ENCODE measurements at places on chromosomes 2 and 18. TPM values are rescaled to one million over a fixed set of nuclear protein-coding genes. Genes with fewer than 3 reads are reported as not detected.

The COL4A4 gene
- total RNA-seq: 0.13 TPM

The SERPINB3 gene
- total RNA-seq: 22.4 TPM

The HTR2B gene
- total RNA-seq: 0.13 TPM

The ZNF385B gene
- total RNA-seq: not detected

The AQP4 gene
- total RNA-seq: not detected

The ADRA2B gene
- total RNA-seq: not detected

The CYS1 gene
- total RNA-seq: 0.26 TPM

The NPAS2 gene
- 8.2 TPM for total RNA-seq

GRCh38 chr2:227035711-227036367 is 128.2 kb downstream of the COL4A4 start:
- no peak for DNase-seq

GRCh38 chr2:238688193-238689153 is 159.4 kb upstream of the TWIST2 start:
- DNase-seq: no peak

DNA sequence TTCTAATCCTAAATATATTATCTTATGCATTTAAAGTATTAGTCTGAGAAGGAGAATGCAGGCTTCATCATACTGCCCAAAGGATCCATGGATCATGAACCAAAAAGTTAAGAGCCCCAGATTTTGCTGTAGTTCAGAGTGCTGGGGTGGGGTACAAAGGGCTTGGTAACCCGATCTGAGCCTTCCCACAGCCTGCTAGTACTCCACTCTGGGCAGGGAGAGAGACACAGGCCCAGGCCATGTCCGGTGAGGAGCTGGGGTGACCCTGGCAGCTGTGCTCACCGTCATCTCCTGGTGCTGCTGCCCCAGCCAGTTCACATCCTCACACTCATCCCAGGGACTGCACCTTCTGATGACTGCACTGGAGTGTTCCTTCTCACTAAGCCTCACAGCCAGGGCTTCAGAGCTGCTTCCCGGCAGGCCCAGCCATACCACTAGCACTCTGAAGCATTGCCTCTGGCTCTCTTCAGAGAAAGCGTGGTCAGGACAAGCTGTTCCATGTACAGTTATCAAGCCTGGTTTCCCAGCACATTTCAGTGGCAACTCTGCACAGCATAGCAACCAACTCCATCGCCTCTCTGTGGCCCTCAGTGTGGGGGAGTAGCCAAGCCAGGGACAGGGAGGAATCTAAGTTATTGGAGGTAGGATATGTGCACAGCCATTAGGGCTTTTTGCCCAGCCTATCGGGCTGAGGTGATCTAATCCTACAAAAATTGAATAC is 189.0 kb upstream of the CTAGE1 start:
- DNase-seq: no peak

GRCh38 chr2:68907232-68907919 is 36.2 kb upstream of the BMP10 start:
- peak; percentile 50 for DNase-seq

GRCh38 chr2:3044587-3045317 is 332.9 kb downstream of the EIPR1 start:
- DNase-seq: no peak

DNA sequence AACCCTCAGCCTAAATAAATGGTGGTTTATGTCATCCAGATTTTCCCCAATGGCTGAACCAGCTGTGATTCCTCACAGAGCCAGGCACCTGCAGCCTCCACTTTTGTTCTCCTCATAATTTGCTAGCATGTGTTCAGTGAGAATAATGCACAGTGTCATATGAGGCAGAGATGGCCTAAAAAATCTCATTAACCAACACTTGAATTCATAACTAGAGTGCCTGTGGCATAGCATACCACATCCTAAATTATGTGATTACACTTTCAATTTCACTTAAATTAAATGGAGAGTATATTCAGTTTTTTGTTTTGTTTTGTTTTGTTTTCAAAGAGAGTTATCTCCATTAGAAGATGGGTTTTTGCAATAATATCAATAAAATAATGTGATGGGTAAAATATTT is 488.0 kb downstream of the CBLN2 start:
- no peak for DNase-seq

DNA sequence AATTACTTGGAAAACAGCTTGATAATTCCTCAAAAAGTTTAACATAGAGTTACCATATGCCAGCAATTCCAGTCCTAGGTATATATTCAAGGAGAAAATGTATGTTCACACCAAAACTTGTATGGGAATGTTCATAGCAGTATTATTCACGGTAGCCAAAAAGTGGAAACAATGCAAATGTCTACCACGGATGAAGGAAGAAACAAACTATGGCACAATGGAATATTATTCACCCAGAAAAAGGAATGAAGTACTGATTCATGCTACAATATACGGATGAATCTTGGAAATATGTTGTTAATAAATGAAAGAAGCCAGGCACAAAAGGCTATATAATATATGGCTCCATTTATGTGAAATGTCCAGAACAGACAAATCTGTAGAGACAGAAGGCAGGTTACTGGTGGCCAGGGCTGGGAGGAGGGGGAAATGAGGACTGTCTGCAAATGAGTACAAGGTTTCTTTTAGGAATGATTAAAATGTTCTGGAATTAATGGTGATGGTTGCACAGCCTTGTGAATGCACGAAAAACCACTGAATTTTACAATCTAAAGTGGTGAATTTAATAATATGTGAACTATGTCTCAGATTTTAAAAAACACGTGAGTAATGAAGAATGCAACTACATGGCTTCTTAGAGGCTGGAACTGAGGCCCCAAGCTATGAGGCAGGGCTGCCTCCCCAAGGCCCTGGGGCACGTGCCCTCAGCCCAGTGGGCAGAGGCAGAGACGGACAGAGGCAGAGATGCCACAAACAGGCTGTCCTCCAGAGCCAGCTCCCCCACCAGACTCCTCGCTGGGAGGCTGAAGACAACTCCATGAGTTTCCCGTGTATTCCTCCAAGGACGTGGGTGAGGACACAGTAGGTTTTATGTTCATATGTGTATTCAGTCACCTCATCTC is 5.0 kb downstream of the LIMS2 start:
- DNase-seq: no peak

DNA sequence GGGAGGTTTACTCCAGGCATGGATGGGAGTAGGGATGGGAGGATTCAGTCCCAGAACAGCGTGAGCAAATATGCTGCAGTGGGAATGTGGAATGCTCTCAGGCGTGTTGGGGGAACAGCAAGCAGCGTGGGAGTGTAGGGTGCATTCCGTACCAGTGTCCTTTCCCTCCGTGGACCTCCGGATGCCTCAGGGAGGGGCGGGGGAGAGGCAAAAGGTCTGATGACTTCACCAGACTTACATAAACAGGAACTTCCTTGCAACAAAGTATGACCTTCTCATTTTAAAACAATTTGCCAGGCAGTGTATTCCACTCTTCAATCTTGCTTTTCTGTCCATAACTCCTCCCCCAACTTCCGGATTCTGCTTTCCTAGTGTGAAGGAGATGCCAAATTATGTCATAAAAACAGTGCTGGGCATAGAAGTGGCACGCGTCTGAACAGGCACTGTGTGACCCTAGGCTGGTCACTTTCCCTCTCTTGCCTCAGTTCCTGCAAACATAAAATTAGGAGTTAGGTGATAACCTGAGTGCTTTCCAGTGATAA is 36.9 kb downstream of the RPL37A start:
- peak; percentile 88 for DNase-seq

- no peak for DNase-seq
These were observed 94.1 kb upstream of the MC4R start for GRCh38 chr18:60466677-60467076.

- DNase-seq: no peak
These were observed 42.8 kb downstream of the STK25 start for GRCh38 chr2:241465543-241465942.

DNA sequence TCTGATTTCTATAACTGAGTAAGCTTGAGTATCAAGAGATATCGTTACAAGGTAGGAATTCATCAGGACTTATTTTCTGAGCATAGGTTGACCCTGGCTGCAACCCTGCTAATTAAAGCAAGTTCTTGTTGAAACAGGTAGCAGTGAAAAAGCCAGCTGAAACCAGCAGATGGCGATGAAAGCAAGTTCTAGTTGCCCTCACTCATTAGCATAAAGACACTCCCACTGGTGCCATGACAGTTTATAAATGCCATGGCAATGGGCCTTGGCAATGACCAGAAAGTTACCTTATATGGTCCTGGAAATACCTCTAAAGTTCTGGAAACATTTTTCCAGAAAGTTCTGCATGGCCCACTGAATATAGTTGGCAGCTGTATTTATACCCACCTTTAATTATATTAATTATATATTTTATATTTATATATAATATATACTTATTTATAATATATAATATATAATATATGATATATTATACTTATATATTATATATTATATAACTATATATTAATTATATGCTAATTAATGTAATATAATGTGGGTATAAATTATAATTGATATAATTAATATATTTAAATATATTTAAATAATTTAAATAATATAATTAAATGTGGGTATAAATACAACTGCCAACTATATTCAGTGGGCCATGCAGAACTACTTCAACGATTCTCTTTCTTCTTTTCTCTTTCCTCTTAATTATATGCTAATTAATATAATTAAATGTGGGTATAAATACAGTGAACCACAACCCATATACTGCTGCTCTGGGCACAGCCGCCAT is 188.0 kb downstream of the CDH7 start:
- peak; percentile 86 for DNase-seq

DNA sequence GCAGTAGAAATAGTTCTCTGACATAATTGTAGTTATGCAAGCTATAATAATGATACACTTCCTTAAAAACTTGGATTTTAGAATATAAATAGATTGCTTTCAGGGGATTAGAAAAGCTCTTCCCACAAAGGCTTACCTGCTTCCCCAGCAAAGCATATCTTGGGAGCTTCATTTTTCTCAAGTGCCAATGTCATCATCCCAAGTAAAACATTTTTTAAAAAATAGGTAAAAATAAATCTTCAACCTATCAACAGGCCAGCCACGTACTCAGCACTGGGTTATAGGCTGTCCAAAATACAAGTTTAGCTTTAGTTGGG is 39.0 kb upstream of the NPAS2 start:
- no peak for DNase-seq

DNA sequence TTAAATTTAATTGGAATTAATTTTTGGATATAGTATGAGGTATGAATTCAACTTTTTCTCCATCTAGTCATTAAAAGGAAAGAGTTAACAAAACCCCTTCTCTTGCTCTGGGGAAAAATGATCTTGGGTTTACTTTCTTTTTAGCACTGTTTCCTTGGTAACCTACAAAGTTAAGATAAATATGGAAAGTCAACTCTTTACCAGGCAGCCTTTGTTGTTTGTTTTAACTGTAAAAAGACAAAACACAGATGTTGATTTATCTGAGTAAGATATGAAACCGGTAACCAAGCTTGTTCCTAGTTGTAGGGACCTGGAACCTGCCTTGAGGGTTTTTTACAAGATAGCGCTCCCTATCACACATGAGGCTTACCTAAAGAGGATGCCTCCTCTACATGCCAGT is 10.1 kb upstream of the SANBR start:
- DNase-seq: no peak

- no peak for DNase-seq
These were observed 152.0 kb downstream of the GREB1L start for GRCh38 chr18:21393986-21394385.

DNA sequence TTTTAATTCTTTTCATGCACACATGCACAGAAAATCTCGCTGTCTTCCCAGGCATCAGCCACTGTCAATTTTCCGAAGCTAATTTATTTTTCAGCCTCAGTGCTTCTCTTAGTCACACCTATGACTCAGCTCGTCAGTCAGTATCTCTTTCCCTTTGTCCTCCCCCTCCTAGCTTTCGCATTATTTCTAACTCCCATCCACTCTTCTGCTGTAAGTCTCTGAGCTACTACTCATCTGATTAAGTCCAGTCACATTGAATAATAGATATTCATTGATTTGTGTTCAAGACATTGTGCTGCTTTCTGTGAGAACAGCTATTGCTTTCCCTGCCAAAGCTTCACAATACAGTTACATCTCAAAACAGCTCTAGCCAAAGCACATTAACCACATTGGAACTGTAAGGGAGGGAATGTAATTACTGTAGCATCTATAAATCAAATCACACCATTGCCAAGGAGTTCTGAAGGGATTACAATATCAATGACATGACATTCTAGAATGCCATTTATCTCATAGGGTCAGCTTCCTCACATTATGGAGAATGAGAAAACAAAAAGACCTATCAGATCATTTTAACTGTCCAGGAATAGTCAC is 89.4 kb downstream of the SCN3A start:
- peak; percentile 66 for DNase-seq

Data from bronchial epithelial cell (primary cell).